IgD-negative memory B cell (primary cell): ENCODE measurements at places on chromosomes 11 and 22. TPM values are rescaled to one million over a fixed set of nuclear protein-coding genes. Genes with fewer than 3 reads are reported as not detected.

Gene OR10S1
- not detected for polyA plus RNA-seq

Gene OR5M3
- polyA plus RNA-seq: not detected

Gene ME3
- polyA plus RNA-seq: not detected

Gene TEX54
- polyA plus RNA-seq: not detected

Gene MYEOV
- 1.4 TPM for polyA plus RNA-seq

Gene TMEM109
- 259 TPM for polyA plus RNA-seq

Gene STARD10
- 33.4 TPM for polyA plus RNA-seq

Gene LMO1
- not detected for polyA plus RNA-seq

Gene ANKK1
- not detected for polyA plus RNA-seq

Gene SAA4
- not detected for polyA plus RNA-seq

Gene MMP10
- polyA plus RNA-seq: not detected

Gene GLB1L2
- polyA plus RNA-seq: 0.63 TPM

Gene OR51I1
- polyA plus RNA-seq: not detected

Gene ELMOD1
- not detected for polyA plus RNA-seq

Gene MS4A6A
- polyA plus RNA-seq: 2.4 TPM
